ENCODE measurements at places on chromosomes 12 and 14.

- DNase-seq = no peak
Observed at GRCh38 chr12:103392722-103393121, 103.0 kb downstream of the C12orf42 start.

DNA sequence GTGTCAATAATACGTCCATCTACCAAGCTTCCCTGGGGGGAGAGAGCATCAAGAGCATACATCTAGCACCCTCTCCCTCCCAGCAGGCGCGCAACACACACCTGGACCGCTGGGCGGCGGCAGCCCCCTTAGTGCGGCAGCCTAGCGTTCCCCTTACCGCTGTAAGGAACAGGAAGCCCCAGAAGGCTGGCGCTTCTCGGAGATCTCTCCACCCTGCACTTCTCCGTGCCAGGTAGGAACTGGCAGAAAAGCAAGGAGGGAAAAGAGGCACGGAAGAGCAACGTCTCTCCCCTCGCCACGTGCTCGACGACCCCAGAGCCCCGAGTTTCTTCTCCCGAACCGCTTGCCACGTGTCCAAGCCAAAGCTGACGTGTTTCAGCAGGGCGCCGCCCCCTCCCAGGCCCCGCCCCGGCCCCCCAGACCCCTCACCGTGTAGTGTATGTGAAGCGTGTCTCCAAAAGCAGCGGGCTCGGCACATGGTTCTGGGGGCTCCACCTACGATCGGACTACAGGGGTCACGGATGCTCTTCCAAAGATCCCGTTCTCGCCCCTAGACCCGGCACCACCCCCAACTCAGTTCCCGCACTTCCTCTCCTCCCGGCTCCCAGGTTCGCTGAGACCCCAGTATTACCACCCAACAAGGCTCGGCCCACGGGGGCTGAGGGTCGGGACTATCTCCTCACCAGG is 532 bp downstream of the FKBP11 start:
- DNase-seq = no peak

DNA sequence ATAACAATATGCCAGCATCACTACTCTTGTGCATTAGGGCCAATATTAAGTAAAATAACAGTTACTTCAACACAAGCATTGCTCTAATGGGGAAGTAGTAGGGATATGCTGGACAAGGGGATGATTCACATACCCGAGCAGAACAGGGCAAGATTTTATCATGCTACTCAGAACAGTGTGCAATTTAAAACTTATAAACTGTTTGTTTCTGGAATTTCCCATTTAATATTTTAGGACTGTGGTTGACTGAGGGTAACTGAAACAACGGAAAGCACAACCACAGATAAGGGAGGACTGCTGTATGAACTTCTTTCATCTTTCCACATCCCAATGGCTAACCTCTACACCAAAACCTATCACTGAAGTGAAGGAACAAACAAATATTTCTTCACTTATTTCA is 36.8 kb downstream of the SARNP start:
- no peak for DNase-seq

DNA sequence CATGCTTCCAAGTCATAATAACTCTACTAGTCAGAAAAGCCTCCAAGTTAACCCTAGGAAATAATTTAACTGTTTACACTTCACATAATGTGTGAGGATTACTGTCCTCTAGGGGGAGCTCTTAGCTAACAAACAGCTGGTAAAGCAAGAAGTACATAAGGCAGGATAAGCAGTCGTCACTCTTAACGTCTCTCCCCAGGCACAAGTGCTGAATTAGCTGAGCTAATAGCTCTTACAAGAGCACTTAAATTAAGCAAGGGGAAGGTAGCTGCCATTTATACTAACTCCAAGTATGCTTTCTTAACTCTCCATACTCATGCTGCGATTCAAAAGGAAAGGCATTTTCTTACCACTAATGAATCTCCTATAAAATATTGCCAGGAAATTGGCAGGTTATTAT is 79.3 kb upstream of the TSPAN11 start:
- peak; percentile 26 for DNase-seq

- peak; percentile 62 for DNase-seq
Observed at GRCh38 chr14:46048127-46048526, 603.5 kb downstream of the RPL10L start.

- no peak for DNase-seq
Observed at GRCh38 chr14:96225213-96225612, 20.6 kb downstream of the BDKRB2 start.

GRCh38 chr12:117854339-117855012 is 114.3 kb downstream of the KSR2 start:
- peak; percentile 77 for DNase-seq

DNA sequence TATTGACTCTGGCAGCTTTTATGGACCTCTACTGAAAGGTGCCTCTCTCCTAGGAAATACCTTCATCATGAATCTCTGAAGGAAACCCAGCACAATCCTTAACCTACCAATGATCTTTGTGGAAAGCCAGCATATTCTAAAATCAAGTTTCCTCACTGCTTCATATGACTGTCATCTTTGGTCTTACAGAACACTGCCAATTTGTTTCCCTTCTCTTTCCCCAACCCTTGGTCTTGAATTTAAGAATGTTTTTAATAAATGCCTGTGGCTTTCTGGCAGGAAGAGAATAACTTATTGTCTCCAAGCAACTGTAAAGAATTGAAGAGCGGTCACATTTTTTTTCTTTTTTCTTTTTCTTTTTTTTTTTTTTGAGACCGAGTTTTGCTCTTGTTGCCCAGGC is 427.6 kb downstream of the IPO8 start:
- DNase-seq = peak; percentile 4

- DNase-seq = no peak
Observed at GRCh38 chr12:52296572-52297215, 5.4 kb upstream of the KRT81 start.

- DNase-seq = peak; percentile 63
Observed at GRCh38 chr12:23083267-23083666, 458.3 kb downstream of the ETNK1 start.

- DNase-seq = no peak
Observed at GRCh38 chr14:58876608-58877007, 238.8 kb downstream of the DACT1 start.

- no peak for DNase-seq
Observed at GRCh38 chr12:119730381-119730780, 62.4 kb downstream of the PRKAB1 start.

DNA sequence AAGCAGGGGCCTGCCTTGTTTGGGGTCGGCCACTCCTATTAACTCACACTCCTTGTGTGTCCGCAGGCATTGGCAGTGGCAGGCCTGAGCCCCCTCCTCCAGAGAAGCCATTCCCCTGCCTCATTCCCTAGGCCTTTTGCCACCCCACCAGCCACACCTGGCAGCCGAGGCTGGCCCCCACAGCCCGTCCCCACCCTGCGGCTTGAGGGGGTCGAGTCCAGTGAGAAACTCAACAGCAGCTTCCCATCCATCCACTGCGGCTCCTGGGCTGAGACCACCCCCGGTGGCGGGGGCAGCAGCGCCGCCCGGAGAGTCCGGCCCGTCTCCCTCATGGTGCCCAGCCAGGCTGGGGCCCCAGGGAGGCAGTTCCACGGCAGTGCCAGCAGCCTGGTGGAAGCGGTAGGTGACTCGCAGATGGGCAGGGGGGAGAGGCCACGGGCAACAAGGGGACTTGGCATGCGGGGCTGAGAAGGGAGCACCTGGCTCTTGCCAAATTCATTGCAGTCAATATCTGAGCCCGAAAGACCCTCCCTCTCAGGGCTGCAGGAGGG is 106.3 kb upstream of the FKBP4 start:
- DNase-seq = no peak

DNA sequence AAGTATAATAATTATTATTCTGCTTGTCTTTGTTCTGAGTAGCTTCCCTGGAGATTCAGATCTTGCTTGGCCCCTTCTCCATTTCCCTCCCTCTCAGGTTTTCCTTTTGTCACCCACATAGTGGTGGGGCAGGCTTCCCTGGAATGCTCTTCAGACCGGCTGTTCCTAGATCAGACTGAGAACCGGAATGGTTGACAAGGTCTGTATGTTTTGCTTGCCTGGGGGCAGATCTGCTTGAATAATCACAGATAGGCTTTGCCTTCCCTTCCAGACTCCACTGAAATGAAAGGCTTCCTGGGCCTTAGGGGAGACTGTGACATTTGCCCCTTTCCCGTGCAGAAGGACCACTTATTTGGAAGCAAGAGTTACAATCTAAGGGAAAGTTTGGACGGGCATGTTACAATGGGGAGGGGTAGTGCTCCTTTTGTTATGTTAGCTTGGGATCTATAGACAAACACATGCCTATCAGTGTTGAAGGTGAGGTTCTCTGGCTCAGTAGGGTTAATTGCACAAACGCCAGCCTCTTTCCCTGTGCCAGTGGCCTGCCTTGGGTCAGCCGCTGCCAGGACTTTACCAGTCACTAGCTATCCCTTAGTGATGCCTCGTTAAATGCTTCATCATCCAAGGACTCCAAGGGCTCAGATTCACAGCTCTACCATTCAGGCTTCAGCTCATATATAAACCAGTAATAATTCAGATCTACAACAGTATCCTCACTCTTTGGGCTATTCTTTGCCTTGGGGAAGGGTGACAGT is 178.6 kb downstream of the SNAPC1 start:
- DNase-seq = no peak

DNA sequence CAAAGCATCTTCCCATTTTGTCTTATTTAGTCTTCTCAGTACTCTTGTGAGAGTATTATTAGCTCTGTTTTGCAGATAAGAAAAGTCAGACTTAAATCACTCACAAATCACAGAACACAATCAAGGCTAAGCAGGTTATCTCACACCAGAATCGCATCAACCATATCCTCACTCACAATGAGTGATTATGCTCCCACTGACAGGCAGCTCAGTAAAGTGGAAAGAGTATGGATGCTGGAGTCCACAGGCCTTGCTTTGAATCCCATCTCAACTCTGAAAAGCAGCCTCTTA is 43.1 kb downstream of the TTC7B start:
- no peak for DNase-seq

GRCh38 chr14:57847706-57848105 is 18.2 kb downstream of the SLC35F4 start:
- no peak for DNase-seq

- no peak for DNase-seq
Observed at GRCh38 chr12:18849761-18850160, 111.8 kb downstream of the CAPZA3 start.

DNA sequence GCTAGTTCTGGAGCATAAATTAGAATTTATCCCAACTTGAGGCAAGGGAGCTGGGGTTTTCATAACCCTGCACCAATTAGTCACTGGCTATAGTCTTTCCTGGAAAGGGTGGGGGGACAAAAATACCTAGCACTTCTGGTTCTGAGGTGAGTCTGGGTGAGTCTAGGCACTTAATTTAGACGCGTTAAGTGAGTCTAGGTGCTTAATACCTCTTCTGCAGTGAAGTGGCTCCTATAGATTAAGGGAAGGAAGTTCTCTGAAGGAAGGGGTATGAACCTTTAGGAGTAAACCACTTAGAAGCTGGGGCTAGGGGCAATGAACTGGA is 251.7 kb downstream of the EFCAB11 start:
- DNase-seq = no peak
